ENCODE measurements at places on chromosomes 11 and 22.

DNA sequence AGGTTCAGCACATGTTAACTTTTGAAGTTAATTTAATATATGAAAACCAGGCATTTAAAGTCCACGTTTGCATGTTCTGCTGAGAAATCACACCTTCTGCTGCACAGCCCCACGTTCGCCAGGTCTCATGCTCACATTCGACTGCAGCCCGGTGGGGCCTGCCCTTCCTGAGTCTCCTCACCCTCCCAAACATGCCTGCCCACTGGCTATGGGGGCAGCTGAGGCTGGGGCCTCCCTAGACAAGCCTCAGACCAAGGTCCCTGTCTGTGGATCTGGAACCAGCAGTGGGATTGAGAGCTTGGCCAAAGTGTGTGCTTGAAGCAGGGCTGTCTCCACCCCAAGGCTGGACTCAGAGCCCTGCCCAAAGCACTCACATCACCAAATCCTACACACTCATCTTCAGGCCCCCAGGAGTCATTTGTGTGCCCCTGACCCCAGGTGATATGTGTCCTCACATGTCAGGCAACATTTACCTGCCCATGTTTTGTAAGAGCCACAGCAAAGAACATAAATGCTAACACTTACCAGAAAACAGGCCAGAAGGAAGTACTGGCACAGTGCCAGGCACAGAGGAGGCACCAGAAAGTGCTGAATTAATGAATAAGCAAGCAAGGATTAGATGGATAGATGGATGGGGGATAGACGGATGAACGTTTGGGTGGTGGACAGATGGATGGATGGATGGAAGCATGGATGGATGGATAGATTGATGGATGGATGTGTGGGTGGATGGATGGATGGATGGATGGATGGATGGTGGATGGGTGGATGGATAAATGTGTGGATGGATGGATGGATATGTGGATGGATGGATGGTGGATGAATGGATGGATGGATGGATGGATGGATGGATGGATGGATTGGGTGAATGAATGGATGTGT lies 9.4 kb upstream of the FADD start:
- no peak for DNase-seq

DNA sequence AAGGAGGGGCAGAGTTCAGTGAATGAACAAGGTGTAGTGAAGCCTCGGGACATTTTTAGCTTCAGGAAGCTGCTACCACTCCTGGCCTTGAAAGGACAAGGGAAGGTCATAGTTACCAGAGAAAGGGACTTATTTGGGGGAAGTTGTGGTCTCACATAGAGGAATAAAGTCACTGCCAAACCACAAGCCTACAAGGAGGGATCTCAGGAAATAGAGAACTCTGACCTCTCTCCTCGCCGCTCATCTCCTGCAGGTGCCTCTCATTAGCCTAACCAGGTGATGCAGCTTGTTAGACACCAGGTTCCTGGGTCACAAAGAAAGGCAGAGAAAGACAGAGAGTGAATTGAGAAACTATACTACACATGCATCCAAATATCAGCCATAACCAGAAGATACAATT lies 14.3 kb upstream of the TOLLIP start:
- no peak for DNase-seq

DNA sequence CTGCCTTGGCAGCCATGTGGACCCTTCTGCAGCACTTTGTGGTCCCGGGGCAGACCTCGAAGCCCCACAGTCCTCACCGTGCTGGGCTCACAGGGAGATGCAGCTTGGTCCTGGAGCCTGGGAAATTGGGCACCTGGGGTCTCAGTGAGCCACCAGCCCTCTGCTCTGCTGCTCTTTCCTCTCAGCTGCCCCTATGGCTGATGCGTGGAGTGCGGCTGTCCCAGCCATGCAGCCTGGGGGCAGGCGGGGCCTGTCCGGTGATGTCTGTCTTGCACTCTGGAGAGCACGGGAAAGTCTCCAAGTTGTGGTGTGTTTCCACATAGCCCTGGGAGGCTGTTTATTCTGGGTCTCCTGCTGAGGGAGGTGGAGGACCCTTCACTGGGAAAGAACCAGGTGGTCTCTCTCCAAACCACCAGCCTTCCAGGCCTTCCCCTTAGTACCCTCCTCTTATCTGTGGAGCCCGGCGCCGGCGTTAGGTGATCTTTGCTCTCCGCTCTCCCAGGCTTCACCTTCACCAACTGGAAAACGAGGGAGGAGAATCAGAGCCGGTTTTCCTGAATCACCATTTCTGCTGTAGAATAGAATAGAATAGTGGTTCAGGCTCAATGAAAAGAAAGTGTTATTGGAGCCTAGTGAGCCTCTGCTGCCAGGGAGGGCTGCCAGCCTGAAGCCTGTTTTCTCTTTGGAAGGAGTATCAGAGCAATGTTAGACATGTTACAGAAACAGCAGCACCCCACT lies 41.2 kb upstream of the GRAMD4 start:
- DNase-seq, result no peak

DNA sequence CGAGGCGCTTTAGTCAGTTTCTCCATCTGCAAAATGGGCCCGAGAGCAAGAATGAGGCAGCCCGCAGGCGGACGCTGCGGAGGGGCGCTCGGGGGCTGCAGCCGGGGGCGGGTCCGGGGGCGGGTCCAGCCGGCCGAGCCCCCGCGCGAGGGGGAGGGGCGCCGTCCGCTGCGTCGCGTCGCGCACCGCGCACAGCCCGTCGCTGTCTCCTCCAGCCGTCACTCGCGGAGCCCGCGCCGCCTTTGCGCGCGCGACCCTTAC lies 282 bp downstream of the PC start:
- DNase-seq, result no peak

DNA sequence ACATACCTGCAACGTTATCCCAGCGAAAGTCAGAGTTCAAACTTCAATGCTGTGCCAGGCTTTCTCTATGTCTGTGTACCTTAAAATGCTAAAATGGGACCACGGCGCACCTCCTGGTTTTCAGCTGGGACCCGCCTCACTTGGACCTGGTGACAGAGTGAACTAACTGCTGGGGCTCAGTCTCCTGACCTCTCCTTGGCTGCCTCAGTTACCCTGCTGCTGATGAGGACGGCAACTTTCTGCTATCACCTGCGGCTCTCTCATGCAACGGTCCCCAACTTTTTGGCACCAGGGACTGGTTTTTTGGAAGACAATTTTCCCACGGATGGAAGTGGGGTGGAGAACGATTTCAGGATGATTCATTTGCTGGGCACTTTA lies 402.8 kb downstream of the BRD1 start:
- no peak for DNase-seq

DNA sequence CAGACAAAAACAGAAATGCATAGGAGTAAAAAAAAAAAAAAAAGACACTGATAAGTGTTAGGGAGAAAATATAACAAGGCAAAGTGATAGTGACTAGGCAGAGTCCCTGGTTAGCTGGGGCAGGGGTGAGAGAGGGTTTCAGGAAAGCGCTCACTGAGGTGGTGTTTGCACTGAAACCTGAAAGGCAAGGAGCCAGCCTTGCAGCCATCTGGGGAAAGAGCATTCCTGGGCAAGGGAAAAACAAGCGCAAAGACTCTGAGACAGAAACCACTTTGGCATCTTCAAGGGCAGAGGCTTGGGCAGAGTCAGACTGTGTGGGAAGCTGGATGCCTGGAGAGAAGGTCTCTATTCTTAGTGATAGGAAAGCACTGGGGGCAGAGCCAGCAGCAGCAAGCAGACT lies 14.5 kb downstream of the CLMP start:
- no peak for DNase-seq

All from Caki2 (cell line).